Myocyte (in vitro differentiated cells): ENCODE measurements at places on chromosomes 5 and 9. TPM values are rescaled to one million over a fixed set of nuclear protein-coding genes. Genes with fewer than 3 reads are reported as not detected.

DNA sequence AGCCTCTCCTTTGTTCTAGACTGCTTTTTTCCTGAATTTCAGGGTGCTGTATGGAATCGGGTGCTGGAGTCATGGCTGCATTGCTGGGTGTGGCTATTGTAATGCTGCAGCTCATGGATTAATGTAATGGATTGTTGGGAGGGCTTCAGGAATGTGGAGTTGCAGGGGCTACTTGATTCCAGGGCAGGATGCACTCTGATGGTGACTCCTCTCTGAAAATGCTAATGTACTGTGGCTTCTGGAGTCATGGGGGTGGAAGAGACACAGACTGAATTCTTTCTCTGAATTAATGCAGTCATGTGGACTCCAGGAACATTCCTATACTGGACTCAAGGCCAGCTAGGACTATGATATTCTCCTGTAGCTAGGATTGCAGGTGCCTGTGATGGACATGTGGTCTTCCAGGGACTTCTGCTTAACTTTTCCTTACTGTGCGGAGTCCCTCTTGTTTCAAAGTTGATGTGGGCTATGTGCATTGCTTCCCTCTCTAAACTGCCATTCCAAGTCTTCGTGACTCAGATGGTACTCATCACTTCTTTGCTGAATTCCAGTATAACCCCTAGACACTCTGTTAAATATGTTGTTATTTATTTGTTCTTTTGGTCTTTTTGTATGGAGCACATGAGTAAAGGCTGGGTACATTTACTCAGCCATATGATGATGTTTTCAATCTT lies 396.2 kb downstream of the KCTD16 start:
- DNase-seq = no peak

DNA sequence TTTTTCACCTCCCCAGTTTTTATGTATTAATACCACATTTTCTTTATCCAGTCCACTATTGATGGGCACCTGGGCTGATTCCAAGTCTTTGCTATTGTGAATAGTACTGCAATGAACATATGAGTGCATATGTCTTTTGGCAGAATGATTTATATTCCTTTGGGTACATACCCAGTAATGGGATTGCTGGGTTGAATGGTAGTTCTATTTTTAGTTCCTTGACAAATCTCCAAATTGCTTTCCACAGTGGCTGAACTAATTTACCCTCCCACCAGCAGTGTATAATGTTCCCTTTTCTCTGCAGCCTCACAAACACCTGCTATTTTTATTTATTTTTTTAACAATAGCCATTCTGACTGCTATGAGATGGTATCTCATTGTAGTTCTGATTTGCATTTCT lies 340.2 kb downstream of the ADAMTS6 start:
- peak; percentile 77 for DNase-seq

DNA sequence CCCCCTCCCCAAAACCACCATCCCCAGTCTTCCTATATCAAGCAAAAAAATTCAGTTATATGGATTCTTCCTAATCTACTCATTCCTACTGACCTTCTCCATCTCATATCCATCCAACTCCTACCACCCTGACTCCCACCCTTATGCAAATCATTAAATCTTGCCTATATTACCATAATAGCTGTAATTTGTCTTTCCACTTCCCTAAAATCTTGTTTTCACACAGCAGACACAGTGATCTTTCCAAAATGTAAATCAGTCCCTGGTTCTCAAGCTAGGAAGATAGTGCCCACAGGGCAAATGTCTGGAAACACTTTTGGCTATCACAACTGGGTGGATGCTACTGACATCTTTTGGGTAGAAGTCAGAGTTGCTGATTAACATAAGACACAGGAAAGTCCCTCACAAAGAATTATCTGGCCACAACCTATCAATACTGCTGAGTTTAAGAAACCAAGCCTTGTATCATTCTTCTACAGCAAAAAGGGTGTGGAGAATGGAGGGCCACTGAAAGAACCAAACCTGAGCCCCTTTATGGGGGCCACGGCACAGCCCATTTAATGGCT lies 1.4 kb downstream of the SRA1 start:
- DNase-seq = no peak

DNA sequence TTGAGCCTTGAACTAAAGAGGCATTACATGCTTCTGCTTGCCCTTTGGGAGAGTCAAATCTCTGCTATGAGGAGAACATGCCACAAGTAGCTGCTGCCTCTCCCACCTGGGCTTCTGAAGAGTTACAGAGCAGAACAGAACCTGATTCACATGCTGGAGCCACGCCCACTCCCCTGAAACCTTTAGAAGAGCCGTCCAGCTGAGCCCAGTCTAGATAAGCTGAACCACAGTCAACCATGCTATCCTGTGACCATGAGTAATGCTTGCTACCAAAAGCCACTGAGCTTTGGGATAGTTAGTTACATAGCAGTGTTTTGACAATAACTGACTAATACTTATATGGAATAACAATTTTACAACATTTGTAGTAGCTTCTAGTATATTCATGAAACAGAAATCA lies 111.0 kb upstream of the VCAN start:
- DNase-seq = no peak

DNA sequence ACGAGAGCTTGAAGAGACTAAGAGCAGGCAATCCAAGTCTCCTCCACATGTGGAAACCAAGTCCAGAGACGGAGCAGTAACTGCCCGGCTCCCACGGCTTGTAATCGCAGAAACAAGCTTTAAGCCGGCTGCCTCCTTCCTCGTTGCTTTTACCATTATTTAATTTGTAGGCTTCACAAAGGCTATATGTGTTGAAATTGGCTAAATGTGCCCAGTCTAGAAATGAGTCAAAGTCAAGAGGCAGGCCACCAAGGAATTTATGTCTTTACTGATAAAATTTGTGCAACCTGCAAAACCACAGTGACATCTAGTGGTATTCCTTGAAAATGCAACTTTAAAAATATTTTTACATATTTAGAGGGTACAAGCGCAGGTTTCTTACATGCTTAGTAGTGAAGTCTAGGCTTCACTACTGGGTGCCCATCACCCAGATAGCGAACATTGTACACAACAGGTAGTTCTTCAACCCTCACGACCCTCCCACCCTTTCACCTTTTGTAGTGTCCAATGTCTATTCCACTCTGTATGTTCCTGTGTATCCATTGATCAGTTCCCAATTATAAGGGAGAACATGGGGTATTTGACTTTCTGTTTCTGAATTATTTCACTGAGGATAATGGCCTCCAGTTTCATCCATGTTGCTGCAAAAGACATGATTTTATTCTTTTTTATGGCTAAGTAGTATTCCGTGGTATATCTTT lies 33.5 kb upstream of the EBF1 start:
- peak; percentile 56 for DNase-seq

DNA sequence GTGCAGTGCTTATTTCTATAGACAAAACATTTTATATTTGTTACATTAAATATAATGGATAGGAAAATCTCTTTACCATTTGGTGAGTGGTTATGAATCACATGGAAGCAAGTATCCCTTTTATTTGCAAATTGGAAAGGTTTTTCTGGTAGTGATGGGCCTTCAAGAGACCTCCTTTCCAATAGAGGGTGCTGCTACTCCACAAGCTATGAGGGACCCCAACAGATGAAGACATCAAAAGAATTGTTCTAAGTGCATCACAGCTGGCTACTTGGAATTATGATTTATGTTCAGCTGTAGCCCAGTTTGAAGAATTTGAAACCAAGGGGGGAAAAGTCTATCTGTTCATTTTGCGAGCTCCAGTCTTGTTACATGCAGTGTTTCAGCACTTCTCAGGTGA lies 493.7 kb upstream of the SGCD start:
- no peak for DNase-seq

DNA sequence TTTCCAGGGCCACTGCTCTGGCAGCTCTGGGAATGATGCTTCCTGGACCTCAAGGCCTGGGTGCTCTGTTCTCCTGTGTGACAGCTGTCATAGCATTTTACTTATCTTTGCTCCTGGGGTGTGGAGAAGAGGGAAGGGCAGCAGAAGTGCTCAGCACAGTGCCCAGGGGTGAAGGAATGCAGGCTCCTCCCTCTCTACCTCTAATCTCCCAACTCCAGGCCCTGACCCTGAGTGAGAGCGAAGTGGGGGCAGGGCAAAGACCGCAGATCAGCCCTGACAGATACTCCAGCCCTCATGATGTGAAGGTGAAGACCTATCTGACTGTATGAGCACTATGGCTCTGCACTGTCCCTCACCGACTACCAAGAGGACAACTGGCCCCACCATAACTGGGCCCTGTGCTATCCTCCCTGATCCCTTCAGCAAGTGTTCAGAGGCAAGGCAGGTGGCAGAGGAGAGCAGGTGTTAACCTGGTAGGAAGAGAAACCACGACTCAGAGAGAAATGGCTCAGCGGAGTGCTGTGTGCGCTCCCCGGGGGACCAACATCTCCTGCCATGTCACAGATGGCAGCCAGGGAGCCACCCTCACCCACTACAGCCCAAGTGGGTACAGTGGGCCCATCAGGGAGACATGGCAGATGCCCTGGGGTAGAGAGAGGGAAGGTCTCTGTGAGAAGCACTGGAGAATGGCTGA lies 16.8 kb downstream of the ACSL6 start:
- DNase-seq = no peak

- peak; percentile 68 for DNase-seq
Measured at GRCh38 chr9:14846871-14847311, 63.3 kb downstream of the FREM1 start.

DNA sequence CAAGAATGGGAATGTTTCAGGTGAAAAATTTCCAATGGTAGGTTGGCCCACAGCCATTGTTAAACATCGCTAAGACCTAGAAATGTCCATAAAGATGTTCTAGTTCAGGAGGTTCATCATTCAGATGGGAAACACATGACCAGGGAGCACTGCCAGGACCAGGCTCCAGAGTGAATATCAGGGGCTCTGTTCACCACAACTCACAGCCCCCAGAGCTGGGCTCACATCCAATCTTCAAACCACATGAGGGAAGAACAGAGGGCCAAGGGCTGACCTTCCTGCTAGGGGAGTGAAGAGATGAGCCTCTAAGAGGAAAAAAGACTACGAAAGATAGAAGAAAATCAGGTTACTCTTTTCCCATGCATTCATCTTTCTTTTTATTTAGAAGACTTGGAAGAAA lies 205.8 kb downstream of the SEMA5A start:
- peak; percentile 23 for DNase-seq

Gene RANBP3L
- 9.4 and 12.6 TPM in 2 replicates for total RNA-seq

Gene SARDH
- total RNA-seq = 55.6 and 70.3 TPM in 2 replicates

Gene CDH12
- total RNA-seq = not detected in 2 replicates

Gene QSOX2
- 18.2 and 20.7 TPM in 2 replicates for total RNA-seq

Gene ABL1
- total RNA-seq = 44.6 and 50.3 TPM in 2 replicates
